DMS79 treated with DMSO at 0.1 percent for 48 hours (cell line): ENCODE measurements at places on chromosomes 12 and 14.

GRCh38 chr12:7948589-7949260, 12.7 kb upstream of the SLC2A3 start:
- DNase-seq, result no peak

- DNase-seq, result no peak
Observed at GRCh38 chr12:68264158-68264855, 10.9 kb upstream of the IL22 start.

DNA sequence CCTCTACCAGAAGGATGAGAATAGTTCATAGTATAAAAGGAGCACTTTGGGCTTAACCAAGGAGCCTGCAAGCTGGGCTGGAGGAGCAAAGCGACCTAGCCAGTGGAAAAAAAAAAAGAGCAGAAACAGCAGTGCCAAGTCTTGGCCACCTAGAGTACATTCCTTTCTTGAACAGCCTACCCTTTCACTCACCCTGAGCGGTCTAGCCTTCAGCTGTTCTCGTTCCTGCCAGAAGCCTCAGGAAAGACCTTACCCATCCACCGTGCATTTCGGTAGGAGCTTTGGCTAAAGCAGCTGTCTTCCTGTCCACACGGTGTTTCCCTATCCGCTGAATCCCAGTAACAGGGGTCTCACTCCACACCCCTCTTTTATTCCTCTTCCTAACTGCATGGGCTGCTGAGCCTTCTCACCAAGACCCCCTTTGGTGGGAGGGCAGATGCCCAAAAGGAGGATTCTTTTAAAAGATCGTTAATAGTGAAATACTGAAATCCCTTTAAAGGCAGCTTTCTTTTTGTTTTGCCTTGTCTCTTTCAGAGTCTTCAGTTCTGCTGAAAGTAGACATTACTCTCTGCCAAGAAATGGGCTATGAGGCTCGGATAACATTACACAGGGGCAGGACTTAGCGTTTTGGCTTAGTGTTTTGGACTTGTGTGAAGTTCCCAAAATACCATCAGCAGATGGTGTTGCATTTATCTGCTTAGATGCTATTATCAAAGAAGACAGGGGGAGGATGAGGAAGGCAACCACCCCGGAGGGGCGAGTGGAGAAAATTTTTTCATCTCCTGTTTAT, 88.5 kb upstream of the METAP2 start:
- no peak for DNase-seq

DNA sequence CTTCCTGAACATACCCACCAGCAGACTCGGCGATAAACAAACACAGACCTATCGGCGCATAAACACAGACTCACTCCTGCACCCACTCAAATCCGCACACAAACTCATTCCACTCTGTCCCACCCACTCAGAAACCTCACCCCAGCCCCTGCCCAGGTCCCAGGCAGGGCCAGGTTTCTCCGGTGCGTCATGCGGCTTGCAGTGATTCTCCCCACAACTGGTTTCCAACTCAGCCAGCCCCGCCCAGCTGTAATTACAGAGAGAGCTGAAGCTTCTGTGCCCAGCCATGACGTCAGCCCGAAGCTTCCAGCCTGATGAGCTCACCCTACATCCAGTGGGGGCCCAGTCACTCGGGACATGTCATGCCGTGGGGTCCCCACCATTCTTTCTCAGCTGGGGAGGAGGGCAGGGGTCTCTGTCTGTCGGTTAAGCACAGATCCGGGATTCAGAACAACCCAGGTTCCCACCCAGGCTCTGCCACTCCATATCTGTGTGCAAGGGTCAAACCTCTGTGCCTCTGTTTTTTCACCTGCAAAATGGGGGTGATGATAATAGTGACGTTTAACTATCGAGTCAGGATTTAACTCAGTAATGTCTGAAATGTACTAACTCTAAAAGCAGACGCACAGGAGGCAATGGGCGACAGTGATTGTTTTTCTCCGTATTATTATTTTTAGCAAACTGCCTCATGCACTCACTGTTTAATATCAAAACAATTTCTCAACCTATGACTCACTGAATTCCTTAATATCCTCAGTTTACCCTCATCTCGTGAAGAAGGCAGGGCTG, 2.3 kb upstream of the HSPB8 start:
- DNase-seq, result peak; percentile 41

DNA sequence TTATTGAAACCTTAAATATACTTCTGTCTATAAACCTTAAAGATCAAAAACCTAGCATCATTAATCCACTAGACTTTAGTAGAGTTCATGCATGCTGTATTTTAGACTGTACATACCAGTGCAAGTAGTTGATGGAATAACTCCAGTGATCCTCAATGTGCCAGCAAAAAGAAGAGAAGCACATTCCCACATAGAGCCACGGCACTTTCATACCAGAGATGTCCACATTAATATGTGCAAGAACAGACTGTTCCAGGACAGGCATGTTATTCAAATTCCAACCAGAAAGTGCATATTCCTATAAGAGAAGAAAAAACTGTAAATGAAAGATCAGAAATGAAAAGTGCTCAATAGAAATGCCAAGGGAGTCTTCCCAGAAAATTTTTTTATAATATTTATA, 55.0 kb downstream of the KDM5A start:
- no peak for DNase-seq

DNA sequence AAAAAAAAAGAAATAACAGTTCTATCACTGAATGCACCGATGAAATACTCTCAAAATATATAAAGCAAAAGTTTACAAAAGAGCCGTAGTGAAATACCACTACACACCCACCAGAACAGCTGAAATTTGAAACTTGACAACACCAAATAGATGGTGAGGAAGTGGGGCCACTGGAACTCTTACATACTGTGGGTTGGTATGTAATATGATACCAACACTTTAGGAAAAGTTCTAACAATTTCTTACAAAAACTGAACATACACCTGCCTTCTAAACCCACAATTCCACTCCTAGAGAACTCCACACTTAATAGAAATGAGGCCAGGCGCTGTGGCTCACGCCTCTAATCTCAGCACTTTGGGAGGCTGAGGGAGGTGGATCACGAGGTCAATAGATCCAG, 14.1 kb downstream of the EIF5 start:
- DNase-seq, result no peak

- DNase-seq, result no peak
Observed at GRCh38 chr14:33848706-33849454, 102.0 kb downstream of the EGLN3 start.

DNA sequence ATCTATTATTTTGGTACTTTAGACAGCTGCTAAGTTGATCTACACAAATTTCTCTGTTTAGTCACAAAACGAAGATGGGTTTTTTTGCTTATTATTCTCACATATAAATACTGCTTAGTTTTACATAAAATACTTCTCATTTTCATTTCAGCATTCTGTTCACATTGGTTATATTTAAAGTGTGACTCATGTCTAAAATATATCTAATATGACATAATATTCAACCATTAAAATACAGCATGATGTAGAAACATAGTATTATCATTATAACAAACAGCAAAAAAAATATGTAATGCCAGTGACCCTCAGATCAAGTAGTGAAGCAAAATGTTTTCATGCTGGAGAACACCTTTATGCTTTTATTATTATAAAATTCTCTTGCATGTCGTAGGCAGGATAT, 63.7 kb downstream of the SH2B3 start:
- no peak for DNase-seq

DNA sequence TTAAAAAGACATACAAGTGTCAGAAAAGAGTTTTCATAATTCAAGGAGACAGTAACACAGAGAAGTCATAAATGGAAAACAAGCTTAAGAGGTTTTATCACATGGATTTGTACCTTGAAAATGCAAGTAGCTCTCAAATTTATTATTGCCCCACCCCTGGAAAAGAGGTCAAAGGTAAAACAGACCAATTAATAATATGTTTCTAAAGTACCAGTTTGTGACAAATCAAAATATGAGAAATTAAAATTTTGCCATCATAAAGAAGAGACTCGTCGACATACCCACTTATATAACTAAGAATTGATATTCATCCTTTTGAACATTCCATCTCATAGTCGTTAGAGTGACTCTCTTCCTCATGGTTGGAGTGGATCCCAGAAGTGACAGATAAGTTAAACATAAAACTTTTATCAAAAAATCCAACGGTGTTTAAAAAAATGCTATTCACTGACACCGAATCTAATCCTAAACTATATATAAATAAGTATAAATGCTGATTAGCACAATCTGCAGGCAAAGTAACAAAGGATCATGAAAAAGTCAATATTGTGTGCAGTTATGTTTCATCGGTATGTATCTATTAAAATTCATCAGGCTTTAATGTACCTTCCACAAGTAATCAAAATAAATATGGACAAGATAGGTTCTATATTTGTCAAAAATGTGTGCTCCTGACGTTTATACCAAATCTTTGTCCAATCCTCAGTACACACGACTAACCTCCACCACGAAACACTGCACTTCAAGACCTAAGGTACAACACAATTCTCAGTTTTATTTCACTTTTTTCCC, 2.3 kb downstream of the CORO1C start:
- no peak for DNase-seq

DNA sequence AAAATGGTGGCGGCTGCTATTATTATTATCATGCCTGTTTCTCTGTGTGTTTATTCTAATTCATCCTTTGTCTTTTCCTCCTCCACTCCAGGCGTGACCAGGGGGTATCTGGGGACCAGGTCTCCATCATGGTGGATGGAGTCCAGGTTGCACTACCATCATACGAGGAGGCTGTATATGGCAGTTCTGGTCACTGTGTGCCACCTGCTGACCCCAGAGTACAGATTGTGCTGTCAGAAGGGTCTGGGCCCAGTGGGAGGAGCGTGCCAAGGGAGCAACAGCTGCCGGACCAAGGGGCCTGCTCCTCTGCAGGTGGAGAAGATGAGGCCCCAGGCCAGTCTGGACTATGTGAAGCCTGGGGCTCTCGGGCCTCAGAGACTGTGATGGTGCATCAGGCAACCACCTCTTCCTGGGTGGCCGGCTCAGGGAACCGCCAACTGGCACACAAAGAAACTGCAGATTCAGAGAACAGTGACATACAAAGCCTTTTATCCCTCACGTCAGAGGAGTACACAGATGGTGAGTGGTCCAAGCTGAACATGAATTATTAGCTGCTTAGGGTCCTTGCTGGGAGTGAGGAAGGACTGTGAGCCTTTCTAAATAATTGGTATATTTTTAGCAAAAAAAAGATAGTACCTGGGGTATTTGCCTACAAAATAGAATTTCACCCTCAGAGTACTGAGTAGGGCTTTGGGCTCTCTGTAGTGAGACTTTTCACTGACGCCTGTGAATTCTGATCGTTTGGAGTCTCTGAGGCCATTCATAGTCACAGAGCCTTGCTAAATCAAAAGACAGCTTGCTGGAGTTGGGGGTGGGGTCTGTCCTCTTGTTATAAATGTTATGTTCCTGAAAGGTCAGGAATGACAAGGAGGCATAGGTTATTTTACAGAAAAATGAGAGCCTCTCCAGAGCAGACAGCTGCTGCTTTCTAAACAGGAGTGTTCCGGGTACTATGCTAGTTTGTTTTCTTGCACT, 58.1 kb upstream of the SRSF5 start:
- no peak for DNase-seq

DNA sequence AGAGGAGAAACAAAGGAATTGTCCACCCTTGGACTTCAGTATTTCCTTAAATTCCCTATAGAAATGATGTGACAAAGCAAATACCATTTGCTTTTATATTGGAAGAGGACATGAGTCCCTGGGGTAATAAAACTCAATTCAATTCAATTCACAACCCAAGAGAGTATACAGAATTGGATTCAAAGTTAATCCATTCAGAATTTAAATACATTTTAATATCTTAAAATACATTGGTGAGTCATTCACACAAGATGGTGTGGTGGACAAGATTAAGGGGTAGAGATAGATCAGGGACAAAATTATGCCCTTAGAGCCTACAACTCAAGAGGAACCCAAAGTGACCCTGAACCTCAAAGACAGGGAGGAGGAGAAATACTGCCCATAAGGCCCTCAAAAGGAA, 495.0 kb upstream of the TMPO start:
- no peak for DNase-seq

GRCh38 chr12:10098791-10099190, at the start of gene CLEC1A:
CLEC1A (minus strand) TSS chr12:10098985; CDS start chr12:10098922, 63 bp downstream.
- no peak for DNase-seq

- DNase-seq, result peak; percentile 11
Observed at GRCh38 chr12:10668526-10668925, 5.3 kb downstream of the STYK1 start.

DNA sequence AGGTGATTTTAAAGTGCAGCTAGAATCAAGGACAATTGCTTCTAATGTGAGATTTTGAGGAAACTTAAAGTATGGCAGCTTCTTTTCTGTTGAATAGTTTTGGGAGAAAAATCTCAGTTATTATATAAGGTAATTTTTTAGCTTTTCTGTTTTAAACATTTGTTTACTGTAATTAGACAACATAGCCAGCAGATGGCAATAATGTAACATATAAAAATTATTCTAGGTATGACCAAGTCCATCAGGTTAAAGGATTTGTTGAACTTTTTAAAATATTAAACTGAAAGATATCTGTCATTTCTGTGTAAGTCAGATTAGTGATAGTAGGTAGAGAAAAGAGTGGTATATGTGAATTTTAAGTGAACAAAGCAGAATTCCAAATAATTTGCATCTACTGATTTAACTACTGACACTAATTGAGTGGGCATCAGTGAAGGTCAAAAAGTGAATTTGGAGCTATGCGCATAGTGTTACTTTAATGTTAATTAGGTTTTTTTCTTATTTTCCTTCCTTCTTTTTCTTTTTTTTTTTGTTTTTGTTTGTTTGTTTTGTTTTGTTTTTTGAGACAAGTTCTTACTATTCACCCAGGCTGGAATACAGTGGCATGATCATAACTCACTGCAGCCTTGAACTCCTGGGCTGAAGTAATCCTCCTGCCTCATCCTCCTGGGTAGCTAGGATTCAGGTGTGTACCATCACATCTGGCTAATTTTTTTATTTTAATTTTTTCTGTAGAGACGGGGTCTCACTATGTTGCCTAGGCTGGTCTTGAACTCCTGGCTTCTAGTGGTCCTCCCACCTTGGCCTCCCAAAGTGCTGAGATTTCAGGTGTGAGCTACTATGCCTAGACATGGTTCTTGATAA, 18.6 kb downstream of the PRORP start:
- DNase-seq, result peak; percentile 76

GRCh38 chr14:55546212-55546874, 33.7 kb upstream of the KTN1 start:
- no peak for DNase-seq

DNA sequence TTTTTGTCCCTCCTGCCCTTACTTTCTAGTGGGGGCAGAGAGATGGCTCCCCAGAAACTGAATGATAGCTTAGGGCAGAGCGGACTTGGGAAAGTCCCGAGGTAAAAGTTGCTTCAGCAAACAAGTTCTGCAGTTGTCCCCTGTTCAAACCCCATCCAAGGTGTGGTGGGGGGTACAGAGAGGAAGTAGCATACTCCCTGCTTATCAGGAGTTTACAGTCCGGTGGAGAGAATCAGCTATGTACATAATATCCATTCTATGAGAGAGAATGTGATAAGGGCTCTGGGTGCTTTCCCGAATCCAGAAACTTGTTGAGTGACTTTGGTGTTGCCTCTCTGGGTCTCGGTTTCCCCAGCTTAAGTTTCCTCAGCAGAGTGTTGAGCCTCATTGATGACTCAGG, 40.4 kb upstream of the VRK1 start:
- no peak for DNase-seq

- DNase-seq, result no peak
Observed at GRCh38 chr14:76012354-76012753, 26.8 kb downstream of the IFT43 start.
